ENCODE measurements at places on chromosomes 6 and 20. TPM values are rescaled to one million over a fixed set of nuclear protein-coding genes. Genes with fewer than 3 reads are reported as not detected.
A peak's percentile ranks its signal among the peaks of the same experiment; 100 is the strongest.

Gene MDFI
- total RNA-seq: 4.9 TPM

Gene LY86
- 7.9 TPM for total RNA-seq

Gene TRIM10
- total RNA-seq: 0.14 TPM

DNA sequence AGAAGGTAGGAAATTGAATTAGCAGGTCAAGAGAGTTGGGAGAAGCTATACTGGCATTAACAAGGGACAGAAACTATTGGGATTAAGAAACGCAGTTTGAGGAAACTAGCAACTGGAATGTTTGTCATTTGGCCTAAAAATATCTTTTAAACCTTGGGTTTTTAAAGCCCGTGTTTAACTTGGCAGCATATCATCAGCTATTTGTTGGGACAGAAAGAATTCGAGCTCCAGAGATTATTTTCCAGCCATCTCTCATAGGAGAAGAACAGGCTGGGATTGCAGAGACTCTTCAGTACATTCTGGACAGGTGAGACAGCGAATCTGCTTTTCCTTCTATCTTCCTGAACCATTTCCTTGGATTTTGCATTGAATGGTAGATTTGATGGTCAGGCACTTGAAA is 17.8 kb downstream of the ACTR5 start:
- H3K27ac ChIP-seq: no peak overlapping the region
- H3K36me3 ChIP-seq: peaks cover 66% of the 10 kb centered on the region
- no peaks in the 10 kb centered on the region for H3K27me3 ChIP-seq

DNA sequence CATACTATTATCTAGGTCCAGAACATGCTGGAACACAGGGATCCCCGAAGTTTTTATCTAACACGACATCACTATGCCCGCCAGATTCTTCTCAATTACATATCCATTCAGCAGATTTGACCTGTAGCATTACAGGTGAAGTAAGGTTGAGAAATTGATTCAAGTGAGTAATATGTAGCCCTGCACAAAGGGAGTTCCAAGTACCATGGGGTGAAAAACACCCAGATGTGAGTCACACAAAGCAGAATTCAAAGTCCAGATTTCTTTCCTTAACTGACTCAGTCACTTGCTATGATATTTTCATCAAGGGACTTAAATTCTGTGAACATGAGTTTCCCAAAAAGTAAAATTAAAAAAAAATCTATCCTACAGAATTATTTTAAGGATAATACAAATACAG is 655.4 kb upstream of the PTCHD4 start:
- no peak overlapping the region for H3K4me3 ChIP-seq
- no peaks in the 10 kb centered on the region for H3K36me3 ChIP-seq
- H3K27ac ChIP-seq: no peak overlapping the region
- no peaks in the 10 kb centered on the region for H3K27me3 ChIP-seq
- DNase-seq: no peak
- H3K4me1 ChIP-seq: no peaks in the 10 kb centered on the region

GRCh38 chr6:45419571-45420082 is 41.9 kb upstream of the SUPT3H start:
- H3K27ac ChIP-seq: no peak overlapping the region
- no peaks in the 10 kb centered on the region for H3K36me3 ChIP-seq
- peaks cover 48% of the 10 kb centered on the region for H3K4me1 ChIP-seq

DNA sequence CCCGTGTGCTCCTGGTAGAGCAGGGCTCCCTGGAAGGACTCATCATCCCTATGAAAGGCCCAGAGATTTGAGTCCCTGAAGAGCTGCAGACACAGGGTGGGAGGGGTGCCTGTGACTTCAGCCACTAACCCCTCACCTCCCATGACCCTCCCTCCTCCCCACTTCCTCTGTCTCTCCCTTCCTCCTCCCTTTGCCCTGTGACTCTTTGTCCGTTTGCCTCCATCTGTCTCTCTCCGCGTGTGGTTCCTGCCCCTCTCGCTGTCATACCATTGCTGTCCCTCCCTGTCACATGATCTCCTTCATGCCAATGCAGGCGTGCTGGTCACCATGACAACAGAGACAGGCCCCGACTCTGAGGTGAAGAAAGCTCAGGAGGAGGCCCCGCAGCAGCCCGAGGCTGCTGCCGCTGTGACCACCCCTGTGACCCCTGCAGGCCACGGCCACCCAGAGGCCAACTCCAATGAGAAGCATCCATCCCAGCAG is 19.0 kb downstream of the EPB41L1 start:
- no peak overlapping the region for H3K27ac ChIP-seq
- H3K36me3 ChIP-seq: peaks cover 18% of the 10 kb centered on the region
- no peaks in the 10 kb centered on the region for H3K4me1 ChIP-seq
- H3K27me3 ChIP-seq: no peaks in the 10 kb centered on the region

- no peak overlapping the region for H3K4me3 ChIP-seq
- DNase-seq: no peak
- H3K4me1 ChIP-seq: peaks cover 7% of the 10 kb centered on the region
- H3K27me3 ChIP-seq: no peaks in the 10 kb centered on the region
These were observed 11.3 kb downstream of the SERPINB9 start for GRCh38 chr6:2891768-2892170.

DNA sequence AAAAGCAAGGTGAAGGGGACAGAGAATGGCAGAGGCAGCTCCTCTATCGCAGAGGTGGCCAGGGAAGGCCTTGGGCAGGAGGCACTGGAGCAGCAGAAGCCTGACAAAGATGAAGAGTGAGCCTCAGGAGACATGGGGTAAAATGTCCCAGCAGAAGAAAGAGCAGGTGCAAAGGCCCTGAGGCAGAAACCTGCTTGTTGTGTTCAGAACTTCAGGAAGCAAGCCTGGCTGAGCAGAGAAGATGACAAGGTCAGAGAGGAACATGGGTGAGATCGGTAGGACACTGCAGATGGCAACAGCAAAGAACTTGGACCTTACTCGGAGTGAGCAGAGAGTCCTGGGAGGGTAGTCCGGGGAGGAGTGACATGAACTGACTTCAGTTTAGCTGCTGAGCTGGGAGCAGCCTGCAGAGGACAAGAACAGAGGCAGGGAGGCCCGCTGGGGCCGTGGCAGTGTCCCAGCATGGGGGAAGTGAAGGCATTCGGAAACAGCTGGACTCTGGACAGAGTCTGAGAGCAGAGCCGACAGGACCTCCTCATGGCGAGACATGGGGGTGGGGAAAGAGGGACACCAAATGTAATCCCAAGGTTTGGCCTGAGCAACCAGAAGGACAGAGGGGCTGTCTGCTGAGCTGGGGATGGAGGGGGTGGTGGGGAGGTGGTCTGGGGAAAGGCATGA is 106.3 kb downstream of the PREX1 start:
- peak overlapping the region; percentile 79 for H3K27ac ChIP-seq
- H3K4me1 ChIP-seq: peaks cover 64% of the 10 kb centered on the region
- H3K36me3 ChIP-seq: peaks cover 6% of the 10 kb centered on the region
- no peak overlapping the region for H3K4me3 ChIP-seq
- no peaks in the 10 kb centered on the region for H3K27me3 ChIP-seq

Measured in upper lobe of left lung (tissue), 6 donors.